ENCODE measurements at places on chromosomes 1 and 21.

DNA sequence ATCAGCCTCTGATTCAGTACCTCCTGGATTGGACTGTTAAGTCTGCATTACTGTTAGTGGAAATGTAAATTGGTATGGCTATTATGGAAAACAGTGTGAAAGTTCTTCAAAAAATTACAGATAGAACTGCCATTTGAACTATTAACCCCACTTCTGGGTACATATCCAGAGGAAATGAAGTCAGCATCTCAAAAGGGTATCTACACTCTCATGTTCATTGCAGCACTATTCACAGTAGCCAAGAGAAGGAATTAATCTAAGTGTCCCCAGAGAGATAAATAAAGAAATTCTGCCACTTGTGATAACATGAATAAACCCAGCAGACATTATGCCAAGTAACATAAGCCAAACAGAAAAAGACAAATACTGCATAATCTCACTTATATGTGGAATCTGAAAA lies 676.0 kb downstream of the PLA2G4A start:
- no peak for DNase-seq

DNA sequence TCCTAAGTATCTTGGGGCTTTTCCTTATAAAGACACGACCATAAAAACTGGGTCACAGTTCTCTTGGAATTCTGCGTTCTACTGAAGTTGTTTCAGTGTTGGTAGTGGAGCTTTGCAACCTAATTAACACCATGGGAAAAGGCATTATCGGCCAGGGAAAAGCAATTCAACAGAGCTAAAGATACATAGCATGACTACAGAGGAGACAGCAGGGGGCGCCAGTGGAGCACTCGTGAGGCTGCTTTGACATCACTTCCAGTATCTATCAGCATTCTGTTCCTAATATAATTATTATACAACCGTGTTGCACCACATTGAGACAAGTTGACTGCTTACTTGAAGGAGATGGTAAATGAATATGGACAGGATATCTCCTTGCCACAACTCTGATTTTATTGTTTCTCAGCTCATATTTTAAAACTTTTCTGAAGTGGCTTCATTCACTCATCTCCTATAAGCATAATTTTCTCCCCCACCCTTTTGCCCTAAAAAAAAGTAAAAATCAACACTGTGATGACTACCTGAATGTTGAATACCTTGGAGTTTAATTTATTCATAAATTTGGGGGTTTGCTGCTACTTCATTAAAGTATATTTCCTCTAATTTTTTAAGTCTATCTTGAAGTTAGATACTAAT lies 39.4 kb downstream of the ZP4 start:
- peak; percentile 78 for DNase-seq

- no peak for DNase-seq
Measured at GRCh38 chr1:192807211-192808162, 1.4 kb upstream of the RGS2 start.

DNA sequence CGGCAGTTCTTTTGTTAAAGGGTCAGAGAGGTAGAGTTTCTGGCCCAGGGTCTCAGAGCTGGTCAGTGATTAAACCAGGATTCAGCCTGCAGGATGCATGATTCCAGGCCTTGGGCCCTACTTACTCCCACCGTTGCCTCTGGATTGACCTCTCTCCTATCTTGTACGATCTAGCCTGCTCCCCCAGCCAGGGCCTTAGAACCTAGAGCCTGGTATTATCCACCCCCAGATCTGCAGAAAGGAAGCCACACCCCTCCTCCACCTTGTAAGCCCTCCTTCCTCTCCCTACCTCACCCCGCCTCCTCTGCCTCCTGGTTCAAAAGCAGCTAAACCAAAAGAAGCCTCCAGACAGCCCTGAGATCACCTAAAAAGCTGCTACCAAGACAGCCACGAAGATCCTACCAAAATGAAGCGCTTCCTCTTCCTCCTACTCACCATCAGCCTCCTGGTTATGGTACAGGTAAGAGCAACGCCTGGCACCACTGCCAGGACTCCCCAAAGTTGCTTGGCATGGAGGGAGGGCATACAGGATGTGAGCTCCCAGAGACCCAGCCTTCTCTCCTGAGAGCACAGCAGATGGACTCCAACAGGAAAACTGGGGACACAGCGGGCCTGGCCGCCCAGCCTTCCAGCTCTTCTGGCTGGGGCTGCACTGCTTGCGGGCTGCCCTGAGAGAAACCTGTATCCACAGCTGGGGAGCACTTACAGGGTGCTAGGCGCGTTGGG lies at the start of gene CD52:
Gene CD52 (plus strand): TSS at position 347 of the 726 bp plus-strand sequence. CDS start 60 bp downstream, at position 407.
- no peak for DNase-seq

GRCh38 chr1:39105061-39105840 lies 79.1 kb downstream of the NDUFS5 start:
- peak; percentile 68 for DNase-seq

DNA sequence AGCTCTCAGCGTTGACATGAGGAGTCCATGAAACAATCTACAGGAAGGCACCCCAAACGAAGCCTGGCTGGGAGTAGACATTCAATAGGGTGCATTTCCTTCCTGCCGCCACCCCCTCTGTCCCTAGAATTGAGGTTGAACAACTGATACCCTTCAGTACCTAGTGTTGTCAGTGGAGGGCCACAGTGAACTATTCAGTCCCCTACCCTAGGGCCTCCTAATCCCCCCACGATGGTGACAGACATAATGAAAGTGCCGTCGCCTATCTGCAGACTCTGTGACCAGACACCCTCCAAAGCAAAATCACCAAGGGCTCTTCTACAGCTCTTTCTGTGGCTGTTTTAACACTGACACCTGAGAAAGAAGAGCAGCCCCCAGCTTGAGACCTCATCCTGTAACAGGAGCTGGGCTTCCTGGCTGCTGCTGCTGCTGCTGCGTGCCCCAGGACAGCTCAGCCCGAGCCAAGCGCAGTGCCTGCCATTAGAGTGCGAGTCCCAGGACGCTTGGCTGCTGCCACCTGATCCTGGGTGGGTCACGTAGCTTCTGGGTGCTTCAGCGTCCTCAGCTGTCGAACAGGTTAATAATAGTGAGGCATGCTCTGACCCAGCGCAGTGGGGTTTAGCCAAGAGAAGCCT lies 183.0 kb downstream of the ZBTB18 start:
- no peak for DNase-seq

- DNase-seq: no peak
Measured at GRCh38 chr1:203464743-203465142, 10.9 kb upstream of the PRELP start.

DNA sequence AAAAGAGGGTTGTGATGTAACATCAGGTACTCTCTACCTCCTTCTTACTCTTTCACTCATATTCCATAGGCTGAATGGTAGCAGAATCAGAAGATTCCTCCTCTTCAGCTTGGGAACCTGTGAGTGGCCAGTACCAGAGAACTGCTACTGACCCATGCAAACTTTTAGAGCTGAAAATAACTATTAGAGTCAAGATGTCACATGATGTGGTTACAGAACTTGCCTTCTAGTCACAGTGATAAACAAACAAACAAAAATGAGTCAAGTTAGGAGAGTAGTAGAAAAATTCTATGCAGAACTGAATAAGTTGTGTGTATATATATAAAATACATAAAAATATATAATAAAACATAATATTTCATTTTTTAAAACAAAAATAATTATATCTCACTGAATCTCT lies 47.6 kb upstream of the RGS1 start:
- no peak for DNase-seq

DNA sequence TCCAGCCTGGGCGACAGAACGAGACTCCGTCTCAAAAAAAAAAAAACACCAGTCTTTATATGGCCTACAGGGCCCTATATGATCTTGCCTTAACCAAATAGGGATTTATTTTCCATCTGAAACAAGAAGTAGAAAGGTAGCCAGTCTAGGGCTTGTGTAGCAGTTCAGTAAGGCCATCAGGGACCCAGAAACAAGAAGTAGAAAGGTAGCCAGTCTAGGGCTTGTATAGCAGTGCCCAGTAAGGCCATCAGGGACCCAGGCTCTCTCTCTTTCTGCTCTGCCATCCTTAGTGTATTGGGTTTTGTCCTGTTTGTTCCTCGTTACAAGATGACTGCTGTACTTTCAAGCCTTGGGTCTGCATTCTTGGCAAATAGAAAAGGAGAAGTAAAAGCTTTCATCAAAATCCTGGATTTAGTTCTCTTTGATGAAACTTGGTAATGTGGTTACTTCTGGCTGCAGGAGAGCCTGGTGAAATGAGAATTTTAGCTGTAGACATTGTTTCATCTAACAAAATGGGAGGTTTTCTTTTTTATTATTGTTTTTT lies 46.1 kb downstream of the PKN2 start:
- DNase-seq: no peak

DNA sequence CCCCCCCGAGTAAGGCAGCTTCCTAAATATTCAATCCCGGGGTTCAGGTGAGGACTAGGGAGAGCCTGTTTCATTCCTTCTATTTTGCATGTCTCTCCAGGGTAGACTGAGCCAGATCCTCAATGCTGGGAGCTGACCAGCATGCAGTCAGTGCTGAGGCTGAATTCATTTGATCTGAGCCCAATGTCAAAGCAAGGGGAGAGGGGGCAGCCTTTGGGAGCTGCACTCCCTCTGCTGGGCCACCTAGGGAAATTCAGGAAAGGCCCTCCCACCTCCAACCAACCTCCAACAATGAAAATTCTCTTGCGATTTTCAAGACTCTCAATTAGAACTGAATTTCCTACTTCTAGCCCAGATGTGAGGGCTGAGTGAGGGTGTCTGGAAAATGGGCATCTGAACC lies 371.2 kb downstream of the NPHP4 start:
- no peak for DNase-seq

- DNase-seq: no peak
Measured at GRCh38 chr1:177591155-177591554, 378.7 kb downstream of the SEC16B start.

DNA sequence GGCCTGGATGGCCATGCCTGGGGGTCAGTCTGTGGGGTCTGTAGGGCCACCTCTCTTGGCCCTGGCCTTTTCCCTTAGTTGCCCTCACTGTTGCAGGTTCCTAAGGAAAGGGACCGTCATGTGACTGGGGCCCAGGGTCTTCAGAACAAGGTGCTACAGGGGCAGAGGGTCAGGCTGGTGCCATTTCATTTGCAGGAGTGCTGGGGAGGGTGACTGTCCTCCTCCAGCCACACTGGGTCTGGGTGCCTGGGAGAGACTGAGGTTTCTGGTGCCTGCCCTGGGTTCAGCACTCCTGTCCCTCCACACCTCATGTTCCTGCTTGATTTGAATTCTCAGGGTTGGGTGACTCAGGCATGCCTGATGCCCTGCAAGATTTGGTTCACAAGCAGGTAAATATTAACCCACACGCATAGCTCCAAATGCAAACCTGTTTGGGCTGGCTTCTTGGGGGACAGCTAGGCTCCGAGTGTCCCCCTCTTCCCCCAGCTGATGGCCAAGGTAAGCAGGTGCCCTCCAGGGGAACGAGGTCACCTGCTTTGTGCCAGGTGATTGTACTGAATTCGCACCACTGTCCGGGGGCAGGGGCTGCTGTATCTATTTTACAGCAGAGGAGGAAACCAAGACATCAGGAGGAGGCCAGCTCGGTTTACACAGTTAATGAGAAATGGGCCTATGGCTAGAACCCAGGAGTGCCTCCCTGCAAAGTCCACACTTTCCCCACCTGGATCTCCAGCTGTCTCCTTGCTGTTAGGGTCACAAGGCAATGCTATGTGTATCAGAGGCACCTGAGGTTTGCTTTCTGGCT lies 20.3 kb downstream of the ARHGEF10L start:
- no peak for DNase-seq

DNA sequence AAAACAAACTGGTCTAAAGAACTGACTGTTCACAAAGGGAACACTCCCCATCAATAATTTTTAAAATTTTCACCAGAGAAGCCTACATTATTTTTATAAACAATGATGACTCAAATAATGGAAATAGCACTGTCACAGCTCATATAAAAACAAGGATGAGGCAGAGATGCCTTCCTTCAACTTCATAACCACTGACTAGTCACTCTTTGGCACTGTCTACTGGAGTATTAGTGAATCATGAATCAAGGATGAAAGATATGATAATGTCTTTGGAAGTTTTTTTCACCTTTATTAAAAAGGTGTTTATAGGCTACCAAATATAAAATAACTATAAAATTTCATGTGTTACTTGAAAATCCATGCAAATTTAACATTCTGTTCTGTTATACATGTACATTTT lies 316.9 kb downstream of the VAV3 start:
- DNase-seq: no peak

GRCh38 chr1:58885998-58886397 lies 102.2 kb upstream of the JUN start:
- no peak for DNase-seq

DNA sequence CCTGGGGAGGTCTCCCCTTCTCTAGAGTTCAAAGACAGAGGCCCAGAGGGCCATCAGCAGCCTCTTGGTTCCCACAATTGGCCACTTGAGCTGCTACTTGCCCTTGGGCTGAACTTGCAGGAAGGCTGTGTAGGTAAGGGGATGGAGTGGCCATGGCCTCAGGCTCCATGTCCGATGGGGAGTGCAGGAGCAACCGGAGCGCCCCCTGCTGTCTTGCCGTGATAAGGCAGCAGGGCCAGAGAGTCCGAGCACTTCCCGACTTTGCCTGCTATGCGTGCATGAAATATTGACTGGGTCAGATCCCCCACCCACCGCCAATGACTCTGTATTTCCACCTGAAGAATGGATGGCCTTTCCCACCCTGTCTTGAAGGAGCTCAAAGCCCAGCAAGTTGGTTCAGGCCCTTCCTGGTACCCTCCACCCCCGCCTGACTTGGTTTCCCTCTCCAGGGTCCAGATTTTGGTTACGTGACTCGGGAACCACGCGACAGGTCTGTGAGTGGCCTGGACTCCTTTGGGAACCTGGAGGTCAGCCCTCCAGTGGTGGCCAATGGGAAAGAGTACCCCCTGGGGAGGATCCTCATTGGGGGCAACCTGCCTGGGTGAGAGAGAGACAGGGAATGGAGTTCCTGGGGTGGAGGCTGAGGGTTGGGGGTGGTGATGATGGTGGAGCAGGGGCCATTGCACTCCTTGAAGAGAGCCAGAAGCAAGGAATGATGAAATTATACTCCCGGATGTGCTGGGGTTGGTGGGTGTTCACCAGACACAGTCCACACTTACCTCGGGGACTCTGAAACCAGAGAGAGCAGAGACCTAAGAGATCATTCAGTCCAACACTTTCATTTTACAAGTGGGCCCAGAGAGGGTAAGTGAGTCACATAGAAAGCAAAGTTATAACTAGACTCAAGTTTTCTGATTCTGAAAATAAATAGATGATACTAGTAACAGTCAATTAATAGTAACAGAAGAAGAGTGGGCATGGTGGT lies 25.6 kb downstream of the PADI3 start:
- DNase-seq: peak; percentile 48
